ENCODE measurements at places on chromosomes 11 and 22. TPM values are rescaled to one million over a fixed set of nuclear protein-coding genes. Genes with fewer than 3 reads are reported as not detected.

Gene CCDC116
- total RNA-seq, result 1.2 TPM

- no peaks in the 10 kb centered on the region for H3K36me3 ChIP-seq
- H3K4me3 ChIP-seq, result no peak overlapping the region
- DNase-seq, result no peak
- H3K27me3 ChIP-seq, result peaks cover 17% of the 10 kb centered on the region
- no peak overlapping the region for H3K27ac ChIP-seq
Observed at GRCh38 chr11:36622431-36623136, 24.5 kb upstream of the RAG2 start.

GRCh38 chr11:33507356-33507755, 193.3 kb downstream of the C11orf91 start:
- no peaks in the 10 kb centered on the region for H3K36me3 ChIP-seq
- H3K4me1 ChIP-seq, result no peaks in the 10 kb centered on the region
- H3K27me3 ChIP-seq, result peaks cover 11% of the 10 kb centered on the region
- H3K27ac ChIP-seq, result no peak overlapping the region
- no peak for DNase-seq

GRCh38 chr11:1703146-1703545, 6.2 kb downstream of the KRTAP5-6 start:
- no peak for DNase-seq
- peaks cover 7% of the 10 kb centered on the region for H3K27me3 ChIP-seq
- H3K4me3 ChIP-seq, result no peak overlapping the region
- no peaks in the 10 kb centered on the region for H3K36me3 ChIP-seq
- peaks cover 30% of the 10 kb centered on the region for H3K4me1 ChIP-seq

Measured in activated B cell treated with CpG ODN at 0.5 μM for 24 hours (primary cell).